ENCODE measurements at places on chromosomes 13 and 19.

DNA sequence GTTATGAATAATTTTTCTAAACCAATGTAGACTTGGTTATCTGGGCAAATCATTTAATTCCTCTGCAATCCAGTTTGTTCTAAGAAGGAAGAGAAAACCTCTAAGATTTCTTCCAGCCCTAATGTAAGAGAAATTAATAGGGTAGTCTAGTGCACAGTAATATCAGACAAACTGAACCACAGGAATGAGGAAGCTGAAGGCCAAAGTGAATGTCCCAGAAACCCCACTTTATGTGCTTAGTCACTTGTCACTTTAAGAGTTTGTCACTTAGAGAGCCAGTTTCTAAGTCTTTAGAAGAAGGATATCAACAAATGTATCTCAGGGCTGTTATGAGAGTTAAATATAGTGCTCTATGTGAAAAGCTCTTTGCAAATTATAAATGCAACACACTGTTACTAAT is 750.6 kb downstream of the DIAPH3 start:
- DNase-seq, result no peak

DNA sequence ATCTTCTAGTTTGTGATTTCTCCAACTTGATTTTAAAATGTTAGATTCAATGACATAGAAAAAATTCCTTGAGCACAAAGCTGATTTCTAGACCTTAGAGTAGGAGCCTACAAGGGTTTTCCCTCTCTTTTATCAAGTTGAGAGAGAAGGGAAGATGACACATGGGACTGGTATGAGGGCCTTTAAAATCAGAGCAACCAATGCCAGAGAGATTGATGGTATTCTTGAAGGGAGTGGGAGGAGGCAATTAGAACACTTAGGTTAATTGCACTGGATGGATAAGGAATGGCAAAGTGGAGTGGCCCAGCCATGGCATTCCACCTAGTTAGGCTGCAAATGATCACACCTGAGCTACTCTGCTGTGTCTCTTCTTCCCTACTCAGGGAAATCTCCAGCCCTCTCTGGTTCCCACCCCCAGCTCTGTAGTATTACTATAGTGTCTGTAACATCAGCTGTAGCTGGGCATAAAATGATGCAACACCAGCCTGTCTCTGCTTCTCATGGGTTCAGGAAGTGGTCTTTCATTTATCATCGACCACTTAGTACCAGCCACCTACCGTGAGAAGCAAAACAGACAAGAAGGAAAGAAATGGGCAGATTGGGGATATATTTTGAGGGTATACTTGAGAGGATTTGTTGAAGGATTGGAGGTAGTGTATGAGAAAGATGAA is 333.6 kb downstream of the DLEU7 start:
- no peak for DNase-seq

GRCh38 chr19:48346191-48346590 is 17.5 kb downstream of the TMEM143 start:
- no peak for DNase-seq

- DNase-seq, result no peak
Observed at GRCh38 chr13:29845440-29846056, 4.9 kb downstream of the UBL3 start.

DNA sequence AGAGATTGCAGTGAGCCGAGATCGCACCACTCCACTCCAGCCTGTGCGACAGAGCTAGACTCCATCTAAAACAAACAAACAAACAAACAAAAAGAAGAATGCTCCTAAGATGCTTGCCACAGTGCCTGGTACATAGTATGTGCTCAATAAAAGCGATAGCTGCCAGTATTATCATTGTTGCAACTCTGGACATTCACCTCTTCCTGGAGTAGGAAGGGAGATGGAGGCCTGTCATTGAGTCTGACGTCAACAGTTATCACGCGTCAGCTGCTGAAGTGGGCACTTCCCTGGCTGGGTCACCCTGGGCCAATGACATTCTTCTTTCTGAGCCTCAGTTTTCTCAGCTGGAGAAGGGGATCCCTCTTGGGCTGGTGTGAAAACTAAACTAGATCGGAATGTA is 4.2 kb upstream of the PLAUR start:
- no peak for DNase-seq

DNA sequence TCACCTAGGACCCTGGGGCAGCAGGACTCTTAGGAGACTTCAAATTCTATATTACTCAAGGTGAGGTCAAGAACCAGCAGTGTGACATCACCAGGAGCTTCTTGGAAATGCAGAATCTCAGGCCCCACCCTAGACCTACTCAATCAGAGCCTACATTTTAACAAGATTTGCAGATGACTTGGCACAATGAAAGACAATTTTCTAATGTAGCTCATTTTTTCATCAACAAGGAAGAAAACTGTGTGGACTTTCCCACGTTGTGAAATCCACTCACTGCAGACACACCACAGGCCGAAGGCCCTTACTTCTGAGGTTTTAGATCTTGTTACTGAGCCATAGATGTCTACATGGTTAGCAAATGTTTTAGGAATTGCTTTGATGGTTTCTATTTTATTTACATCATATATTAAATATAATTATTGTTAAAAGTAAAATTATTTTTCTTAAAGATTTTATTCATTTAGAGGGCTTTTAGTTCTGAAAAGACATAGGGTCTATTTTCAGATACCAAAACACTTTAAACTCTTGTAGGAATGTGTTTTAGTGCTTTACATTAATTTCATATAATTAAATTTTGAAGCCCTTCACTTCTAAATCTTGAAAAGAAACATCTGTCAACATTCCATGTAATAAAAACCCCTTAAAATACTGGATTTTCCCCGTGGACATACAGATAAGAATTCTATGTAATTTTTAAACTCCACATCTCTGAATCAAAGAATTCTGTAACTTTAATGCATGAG is 18.5 kb upstream of the STARD13 start:
- no peak for DNase-seq

DNA sequence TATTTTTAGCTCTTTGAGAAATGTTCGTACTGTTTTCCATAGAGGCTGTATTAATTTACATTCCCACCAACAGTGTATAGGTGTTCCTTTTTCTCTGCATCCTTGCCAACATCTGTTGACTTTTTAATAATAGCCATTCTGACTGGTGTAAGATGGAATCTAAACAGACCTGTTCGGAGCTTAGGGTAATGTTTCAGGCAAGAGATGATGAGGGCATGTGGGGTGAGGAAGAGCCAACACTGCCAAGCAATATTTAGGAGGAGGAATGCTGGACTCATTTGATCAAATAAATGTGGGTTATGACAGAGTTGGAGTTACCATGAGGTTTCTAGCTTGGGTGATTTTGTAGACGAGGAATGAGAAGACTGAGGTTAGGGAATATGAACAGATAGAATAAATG is 382.9 kb downstream of the KLF12 start:
- DNase-seq, result no peak

DNA sequence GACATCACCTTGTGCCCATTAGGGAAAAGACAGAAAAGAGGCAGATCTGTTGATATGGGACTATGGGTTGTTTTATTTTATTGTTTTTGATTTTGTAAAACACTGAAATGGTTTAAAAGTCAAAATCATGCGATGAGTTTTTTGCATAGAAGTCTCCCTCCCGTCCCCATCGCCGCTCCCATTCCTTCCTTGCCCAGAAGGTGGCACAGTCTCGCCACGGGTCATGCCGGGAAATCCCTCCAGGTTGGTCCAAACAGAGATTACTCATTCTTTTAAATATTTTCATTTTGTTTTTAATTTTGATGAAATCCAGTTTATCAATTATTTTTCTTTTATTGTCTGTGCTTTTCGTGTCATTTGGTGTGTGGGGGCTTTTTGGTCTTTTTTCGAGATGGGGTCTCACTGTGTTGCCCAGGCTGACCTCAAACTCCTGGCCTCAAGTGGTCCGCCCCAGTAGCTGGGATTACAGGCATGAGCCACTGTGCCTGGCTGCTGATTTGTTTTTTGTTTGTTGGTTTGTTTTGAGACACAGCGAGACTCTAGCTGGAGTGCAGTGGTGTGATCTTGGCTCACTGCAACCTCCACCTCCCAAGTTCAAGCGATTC is 9.2 kb downstream of the PGPEP1 start:
- DNase-seq, result no peak

DNA sequence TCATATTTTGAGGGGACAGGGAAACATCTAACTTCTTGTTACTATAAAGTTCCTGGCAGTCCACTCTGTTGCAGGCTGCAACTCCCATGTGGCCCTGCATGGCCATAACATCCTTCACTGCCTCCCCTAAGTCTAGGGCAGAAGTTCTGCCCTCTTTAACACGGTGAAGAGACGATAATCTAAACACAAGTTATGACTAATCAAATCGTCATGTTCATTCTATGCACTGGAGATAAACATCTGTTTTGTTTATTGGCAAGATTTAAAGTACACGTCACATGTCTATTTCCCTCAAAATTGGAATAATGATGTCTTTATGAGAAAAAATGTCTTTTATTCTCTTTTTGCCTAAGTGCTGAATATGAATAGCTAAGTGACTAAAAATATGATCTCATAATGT is 1629.4 kb downstream of the PCDH9 start:
- no peak for DNase-seq

GRCh38 chr19:29450306-29450705 is 75.5 kb upstream of the VSTM2B start:
- DNase-seq, result no peak

DNA sequence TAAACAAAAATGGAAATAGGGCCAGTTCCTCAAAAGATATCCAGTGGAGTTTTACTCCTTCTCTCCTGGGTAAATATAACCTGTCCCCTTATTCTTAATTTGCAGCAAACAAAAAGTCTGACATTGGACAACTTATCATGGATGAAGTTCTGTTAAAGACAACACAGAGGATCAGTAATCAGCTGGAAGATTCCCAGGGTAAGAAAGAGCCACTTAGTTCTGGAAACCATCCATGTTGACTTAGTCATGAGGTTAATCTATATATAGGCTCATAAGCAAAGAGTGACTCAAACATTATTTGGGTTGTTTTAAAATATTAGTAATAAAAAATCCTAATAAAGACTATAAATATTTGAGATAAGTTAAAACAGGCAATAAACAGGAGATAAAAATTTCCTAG is 40.5 kb upstream of the EBPL start:
- no peak for DNase-seq

- no peak for DNase-seq
Observed at GRCh38 chr19:53308339-53308811, 25.2 kb upstream of the ZNF845 start.

- DNase-seq, result no peak
Observed at GRCh38 chr19:42212886-42213285, 4.6 kb downstream of the DEDD2 start.

DNA sequence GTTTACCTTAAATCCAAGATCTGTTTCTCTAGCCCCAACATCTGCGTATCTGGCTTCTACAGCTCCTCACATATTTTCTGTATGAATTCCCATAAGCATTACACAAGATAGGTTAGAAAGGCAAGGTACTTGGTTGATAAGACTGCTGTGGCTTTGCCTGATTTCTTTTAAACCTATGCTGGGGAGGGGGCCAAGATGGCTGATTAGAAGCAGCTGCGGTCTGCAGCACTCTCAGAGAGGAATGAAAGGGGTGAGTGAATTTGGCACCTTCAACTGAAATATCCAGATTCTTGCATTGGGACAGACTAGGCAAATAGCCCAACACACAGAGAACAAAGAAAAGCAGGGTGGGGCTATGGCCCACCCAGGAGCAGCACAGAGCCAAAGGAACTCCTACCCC is 12.2 kb upstream of the DLEU7 start:
- no peak for DNase-seq

DNA sequence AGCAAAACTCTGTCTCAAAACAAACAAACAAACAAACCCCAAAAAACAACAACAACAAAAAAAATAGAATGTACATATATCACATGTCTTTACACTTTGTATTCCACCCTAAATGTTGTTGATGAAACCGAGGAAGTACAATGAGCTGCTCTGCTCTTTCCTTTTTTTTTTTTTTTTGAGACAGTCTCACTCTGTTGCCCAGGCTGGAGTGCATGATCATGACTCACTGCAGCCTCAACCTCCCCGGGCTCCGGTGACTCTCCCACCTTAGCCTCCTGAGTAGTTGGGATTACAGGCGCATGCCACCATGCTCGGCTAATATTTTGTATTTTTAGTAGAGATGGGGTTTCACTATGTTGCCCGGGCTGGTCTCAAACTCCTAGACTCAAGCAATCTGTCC is 30.6 kb upstream of the LRP3 start:
- no peak for DNase-seq

DNA sequence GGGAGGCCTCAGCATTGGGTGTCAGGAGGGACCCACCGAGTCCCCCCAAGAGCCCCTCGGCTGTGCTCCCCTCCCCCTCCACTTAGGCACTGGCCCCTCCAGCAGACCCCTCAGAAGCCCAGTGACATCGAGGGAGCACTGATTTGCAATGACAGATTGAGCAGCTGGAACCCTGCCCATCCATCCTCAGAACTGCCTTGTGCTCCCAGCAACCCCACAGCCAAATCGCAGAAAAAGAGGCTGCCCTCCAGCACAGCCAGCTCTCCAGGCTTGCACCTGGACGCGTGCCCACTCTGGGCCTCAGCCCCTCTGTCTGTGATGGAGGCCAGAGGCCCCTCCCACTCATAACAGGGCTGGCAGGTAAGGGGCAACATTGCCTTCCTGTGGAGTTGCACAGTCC is 123.2 kb upstream of the VSTM2B start:
- DNase-seq, result no peak

DNA sequence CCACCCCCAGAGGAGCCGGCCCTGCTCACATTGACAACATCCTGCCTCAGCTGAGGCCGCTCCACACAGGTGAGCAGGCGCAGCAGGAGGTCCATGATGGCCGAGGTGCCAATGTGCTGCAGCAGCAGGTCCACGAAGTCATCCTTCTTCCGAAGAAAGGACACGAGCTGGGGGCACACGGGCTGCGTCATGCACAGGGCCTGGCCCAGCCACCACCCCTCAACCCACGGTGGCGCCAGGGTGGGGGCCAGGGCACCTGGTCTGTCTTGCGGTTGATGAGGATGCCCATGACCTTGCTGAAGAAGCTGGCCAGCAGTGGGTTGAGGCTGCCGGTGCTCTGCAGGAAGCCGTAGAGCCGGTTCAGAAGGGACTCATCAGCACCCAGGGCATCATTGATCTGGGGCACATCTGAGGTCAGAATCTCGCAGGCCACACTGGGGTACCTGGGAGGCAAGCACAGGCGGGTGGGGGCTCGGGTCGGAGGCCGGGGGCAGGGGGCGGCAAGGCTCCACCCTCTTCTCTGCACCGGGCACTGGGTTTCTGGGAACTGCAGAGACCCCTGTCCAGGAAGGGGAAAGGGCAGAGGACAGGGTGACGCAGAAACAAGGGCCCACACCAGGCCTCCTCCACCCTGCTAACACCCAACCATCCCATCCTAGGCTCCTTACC is 13.4 kb downstream of the PPP6R1 start:
- DNase-seq, result no peak

GRCh38 chr13:106566641-106567473 is 1.1 kb downstream of the ARGLU1 start:
- peak; percentile 4 for DNase-seq

Data from activated T-helper 1 cell treated with anti-CD3 and anti-CD28 coated beads, Interleukin-2, amount 50 U/mL, for 16 hours (primary cell).